ENCODE measurements at places on chromosomes 6 and 20.

DNA sequence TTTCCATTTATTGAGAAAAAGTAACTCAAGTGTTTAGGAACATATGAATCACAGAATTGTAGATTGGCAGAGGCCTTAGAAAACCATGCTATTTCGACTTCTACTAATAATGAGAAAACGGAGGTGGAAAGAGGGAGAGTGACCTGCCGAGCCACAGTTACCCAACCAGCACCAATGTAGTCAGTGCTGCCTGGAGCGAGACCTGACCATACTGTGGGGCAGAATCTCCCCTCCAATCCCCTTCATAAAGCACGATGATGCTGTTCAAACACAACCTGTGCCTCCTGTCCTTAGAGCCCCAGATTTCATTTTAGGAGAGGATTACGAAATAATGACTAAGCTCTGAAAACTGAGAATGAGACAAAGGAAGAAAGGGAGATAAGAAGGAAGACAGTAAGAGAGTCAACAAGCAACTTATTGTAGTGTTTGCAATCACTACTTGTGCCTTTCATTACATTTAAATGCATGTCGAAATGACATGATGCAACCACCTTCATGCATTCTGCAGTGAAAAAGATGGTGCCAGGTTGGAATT, 70.6 kb downstream of the ATXN1 start:
- DNase-seq: no peak

GRCh38 chr6:36984581-36985416, 1.2 kb downstream of the MTCH1 start:
- DNase-seq: peak; percentile 50

DNA sequence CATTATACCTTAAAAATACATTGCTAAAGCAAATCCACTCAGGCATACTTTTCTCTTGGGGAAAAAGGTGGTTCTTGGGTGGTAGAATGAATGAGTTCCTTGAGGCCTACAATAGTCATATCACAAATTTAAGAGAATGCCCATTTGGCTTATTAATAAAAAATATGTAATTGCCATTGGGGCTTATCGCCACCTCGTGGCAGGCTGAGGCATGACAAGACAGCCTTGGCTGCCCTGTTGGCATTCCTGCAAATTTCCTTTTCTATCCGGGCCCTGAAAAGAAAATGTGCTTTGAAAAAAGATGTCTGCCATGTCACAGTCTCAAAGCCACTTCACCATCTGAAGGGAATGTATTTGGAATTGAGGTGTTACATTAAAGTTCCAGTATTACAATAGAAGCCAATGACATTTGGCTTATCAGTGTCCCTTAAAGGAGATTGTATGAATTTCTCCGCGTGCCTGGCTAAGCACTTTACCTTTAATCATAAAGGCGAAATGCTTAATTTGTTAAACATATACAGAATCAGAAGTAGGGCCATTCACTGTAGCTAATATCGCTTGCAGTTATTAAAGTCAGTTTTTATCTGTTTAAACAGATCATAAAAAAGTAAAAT, 188.3 kb upstream of the ZFP64 start:
- DNase-seq: peak; percentile 46

DNA sequence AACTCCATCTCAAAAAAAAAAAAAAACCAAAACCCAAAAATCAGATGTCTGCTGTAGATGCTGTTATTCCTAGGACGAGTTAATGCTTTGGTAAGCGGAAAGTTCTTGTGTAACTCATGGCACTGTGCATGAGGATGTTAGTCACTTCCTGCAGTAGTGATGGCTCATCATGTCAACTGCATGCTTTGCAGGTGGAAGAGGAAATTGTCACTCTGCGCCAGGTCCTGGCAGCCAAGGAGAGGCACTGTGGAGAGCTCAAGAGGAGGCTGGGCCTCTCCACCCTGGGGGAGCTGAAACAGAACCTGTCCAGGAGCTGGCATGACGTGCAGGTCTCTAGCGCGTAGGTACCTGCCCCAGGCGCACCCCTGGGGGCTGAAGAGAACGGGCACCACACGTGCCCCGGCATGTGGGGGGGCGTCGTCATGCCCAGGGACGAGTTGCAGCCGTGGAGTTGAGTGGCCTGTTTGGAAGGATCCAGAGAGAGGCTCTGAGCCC, 8.5 kb downstream of the TPD52L2 start:
- no peak for DNase-seq

GRCh38 chr6:16783509-16783908, 22.2 kb upstream of the ATXN1 start:
- DNase-seq: no peak

DNA sequence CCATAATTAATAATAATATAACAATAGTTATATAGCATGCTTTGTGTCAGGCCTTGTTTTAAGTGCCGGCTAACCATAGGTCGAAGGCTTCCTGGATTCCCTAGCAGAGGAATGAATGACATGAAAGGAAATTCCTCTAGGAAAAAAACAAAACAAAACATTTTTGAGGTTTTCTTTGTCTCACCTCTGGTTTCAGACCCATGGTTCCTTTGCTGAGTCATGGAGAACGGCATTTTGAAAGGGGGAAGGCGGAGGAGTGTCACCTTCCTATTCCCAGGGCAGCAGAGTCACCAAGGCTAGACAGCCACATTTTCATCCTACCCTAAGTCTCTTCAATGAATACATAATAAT, 25.3 kb upstream of the CCND3 start:
- DNase-seq: no peak

DNA sequence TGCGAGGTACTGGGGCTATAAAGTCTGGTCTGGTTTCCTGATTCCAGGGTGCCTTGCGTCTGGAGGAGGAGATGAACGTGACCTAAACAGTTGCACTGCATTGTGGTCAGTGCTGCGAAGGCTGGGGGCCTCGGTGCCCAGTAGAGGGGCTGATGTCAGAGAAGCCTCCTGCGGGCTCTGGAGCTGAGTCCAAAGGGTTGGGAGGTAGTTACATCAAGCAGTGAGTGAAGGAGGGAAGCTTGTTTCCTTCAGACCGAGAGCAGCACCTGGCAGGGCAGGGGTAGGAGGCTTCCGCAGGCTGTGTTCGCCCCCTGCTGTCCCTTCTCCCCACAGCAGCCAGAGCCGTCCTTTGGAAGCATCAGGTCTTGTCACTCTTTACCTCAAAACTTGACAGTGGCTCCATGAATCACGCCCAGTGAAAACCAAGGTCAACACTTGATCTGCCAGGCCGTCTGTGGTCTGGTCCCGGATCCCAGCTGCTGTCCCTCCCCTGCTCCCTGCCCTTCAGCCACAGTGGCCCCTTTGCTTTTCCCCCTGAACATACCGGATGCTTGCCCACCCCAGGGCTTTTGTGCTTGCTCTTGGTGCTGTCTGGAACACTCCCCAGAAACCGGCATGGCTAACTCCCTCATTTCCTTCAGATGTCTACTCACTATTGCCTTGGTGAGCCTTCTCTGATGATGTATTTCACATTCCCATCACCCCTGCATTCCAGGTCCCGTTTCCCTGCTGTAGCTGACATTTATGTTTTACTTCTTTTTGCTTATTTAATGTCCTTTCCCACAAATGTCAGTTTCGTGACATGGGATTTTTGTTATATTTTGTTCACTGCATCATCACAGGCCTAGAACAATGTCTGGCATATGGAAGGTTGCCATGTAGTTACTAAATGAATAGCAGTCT, 7.0 kb downstream of the DYNLRB1 start:
- peak; percentile 32 for DNase-seq

DNA sequence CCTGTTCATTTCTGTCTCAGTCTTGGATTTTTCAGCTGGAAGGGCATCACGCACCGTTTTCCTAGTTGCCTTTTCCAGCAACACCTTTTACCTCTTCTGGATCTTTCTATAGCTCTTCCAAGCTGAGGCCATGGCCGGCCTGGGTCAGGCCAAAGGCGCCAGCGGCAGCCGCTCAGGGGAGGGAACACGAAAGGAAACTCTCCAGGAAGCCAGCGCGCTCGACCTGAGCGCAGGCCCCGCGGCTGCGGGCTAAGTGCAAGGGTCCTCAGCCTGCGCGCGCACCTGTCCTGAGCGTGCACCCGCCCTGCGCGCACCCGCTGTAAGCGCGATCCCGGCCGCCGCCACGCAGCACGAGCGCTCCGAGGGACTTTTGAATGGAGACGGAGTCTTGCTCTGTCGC, 43.8 kb upstream of the TMEM181 start:
- DNase-seq: no peak

GRCh38 chr20:37411408-37412219, 65.7 kb downstream of the SRC start:
- no peak for DNase-seq

DNA sequence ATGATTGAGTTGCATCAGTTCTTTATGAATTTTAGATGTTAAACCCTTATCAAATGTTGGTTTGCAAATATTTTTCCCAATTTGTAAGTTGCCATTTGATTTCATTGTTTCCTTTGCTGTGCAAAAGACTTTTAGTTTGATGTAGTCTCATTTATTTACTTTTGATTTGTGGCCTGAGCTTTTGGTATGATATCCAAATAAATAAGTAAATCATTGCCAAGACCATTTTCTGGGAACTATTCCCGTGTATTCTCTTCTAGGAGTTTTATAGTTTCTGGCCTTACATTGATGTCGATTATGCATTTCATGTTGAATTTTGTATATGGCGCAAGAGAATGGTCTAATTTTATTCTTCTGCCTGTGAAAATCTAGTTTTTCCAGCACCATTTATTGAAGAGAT, 13.4 kb downstream of the AIG1 start:
- no peak for DNase-seq

DNA sequence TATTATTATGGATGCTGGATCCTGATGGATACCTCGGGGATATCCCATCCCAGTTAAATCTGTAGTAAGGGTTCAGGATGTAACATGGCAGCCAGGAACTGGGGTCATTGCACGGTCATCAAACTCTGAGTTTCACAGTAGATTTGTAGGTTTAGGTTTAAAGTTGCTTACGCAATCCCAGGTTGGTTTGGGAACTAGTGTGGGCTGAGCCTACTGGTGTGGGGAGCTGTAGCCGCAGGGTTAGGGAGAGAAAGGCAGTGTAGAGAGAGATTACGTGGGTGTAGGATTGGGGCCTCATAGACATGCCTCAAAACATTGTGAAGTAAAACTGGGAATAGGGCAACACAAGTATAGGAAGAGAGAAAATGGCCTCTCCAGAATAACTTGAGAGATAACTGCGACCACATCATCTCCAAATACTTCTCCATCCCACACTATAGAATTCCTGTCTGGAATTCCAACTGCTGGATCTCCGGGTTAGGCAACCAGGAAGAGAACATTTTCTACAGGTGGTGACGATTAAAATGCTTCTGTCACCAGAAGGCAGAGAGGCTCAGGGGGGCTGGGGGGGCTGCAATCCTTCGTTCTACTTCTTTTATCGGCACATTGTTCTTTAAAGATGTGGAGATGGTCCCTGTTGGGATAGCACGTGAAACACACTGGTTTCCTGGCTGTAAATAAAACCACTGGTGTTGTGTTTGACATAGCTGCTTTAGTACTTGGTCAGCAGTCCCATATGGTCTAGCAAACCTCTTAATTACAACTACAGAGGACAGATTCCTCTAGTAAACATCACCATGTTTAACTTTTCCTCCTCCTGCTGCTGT, 44.9 kb upstream of the TMEM170B start:
- DNase-seq: no peak

GRCh38 chr20:57761413-57761734, 51.6 kb upstream of the PMEPA1 start:
- DNase-seq: no peak

GRCh38 chr6:13769655-13770053, 44.7 kb downstream of the MCUR1 start:
- DNase-seq: no peak

GRCh38 chr6:147695819-147696218, 187.3 kb downstream of the SAMD5 start:
- DNase-seq: no peak

DNA sequence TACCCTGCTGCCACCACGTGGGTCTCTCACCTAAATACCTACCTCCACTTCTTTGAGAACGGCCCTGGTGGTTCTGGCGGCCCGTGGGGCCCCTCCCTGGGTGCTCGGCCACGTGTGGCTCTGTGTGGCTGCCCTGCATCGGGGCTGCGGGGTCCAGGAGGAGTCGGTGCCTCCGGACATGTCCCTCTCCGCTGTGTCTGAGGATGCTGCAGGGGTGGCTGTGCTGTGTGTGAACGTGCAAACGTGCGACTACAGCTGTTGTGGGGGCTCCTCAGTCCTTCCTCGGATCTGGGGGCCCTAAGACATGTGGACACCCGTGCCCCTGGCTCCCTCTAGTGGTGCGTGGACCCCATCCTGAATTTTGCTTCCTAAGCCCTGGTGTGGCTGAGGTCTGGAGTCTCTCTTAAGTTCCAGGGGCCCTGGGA, 691.8 kb downstream of the QKI start:
- no peak for DNase-seq

DNA sequence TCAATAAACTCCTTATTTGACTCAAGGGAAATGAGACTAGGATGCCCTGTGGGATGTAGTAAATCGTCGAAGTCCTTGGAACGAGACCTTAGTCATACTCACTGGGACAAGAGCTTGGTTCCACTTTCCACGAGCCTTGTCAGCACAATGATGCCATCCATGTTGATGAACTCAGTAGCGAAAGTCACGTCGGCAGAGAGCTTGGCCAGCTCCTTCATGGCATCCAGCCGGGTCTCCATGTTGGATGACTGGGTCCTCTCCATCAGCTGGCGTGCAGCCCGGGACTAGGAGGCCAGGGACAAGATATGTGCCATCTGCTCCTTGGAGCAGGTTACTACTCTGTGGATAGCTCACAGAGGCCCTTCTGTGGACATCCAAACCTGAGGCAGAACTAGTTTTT, 17.5 kb downstream of the ELMO2 start:
- no peak for DNase-seq

DNA sequence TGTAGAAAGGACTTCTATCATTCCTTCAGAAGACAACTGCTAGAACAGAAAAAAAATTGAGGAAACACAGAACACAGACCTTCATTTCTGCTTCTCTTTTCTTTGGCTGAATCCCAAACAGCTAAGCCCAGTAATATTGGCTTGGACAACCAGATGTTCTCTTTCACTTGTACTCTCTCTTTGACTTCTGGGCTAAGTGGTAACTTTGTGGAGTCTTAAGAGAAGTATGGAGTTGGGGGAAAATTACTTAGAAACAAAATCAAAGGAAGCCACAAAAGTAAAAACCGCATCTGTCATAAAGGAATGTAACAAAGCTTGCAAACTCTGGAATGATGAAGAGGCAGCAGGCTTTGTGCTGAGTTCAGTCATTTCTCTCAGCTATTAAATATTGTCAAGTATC, 587.5 kb downstream of the CBLN4 start:
- DNase-seq: no peak

- DNase-seq: no peak
These were observed 9.3 kb upstream of the ARID1B start for GRCh38 chr6:156767603-156768467.

DNA sequence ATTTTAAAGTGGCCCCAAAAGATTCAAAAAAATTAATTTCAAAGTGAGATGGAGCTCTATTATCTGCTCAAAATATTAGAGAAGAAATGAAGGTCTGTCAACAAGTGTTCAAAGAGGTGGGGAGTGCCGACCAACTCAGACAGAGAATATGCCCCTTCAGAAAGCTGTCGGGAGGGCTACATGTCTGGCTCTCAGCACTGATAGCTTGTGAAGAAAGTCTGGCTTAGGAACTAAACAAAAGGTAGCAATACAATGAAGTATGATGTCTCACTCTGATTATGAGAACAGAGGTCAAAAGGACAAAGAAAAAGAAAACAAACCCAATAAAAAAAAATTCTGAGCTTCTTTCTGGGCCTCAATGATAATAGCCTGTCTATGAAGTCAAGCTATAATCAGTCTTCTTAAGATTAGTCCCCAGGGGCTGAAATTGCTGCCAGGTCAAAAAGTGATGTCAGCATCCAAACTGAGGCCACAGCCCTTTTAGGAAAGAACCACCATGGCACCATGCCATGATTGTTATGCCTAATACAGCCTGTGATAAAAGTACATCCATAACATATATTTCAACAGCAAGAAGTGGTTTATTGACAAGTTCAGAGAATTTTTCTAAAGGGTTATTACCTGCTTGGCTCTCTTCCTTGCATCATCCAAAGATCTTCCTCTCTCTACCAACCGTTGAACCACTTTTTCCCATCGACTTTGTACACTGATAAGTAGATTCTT, 150.9 kb downstream of the DST start:
- DNase-seq: no peak

Measured in stimulated activated CD4-positive, alpha-beta T cell treated with anti-CD3 and anti-CD28 coated beads, Interleukin-2, amount 100 ng/mL, for 48 hours (primary cell).